ENCODE measurements at places on chromosomes 7 and 10.
A peak's percentile ranks its signal among the peaks of the same experiment; 100 is the strongest.

DNA sequence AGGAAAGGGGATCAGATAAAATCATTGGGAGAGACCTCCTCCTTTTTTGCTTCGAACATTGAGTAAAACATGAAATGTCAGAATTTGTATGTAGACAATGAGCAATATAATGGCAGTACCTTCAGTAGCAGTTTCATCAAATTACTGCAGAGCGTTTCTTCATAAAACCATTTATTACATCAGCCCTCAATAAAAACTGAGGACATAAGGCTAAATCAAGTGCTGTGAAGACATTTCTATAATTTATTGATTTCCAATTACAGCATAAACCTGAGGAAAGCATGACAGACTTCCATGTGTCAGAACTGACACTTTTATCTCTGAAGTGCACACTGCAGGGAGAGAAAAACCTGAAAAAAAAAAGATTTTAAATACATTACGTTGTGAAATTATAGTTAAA, 172.6 kb upstream of the ZNF804B start:
- DNase-seq = no peak

GRCh38 chr7:105786520-105787470, 89.6 kb downstream of the ATXN7L1 start:
- DNase-seq = no peak

GRCh38 chr7:85471740-85472139, 284.9 kb upstream of the SEMA3D start:
- no peak for DNase-seq

DNA sequence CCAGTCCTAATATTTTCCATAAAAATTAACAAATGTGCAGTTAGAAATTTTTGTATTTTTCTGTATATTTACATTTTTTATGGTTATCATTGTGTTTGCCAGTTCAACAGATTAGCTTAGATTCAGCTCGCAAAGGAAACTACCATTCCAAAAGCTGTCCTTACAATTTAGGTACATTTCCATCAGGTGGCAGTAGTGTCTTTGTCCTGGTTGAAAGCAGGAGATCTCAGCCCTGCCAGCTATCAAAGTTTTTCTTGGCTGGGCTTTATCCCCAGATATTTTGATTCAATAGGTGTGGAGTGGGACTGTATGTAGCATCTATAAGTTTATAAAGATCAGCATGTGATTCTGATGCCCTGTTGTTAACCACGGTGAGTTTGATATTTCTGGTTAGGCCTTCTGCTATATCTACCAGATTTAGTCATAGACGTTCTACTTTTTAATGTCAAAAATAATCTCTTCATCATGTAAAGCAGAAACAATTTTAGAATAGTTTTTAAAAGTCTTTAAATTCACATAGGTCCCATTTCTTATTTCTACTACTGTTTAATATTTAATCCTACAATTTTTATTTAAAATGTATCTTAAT, 15.5 kb upstream of the ICA1 start:
- no peak for DNase-seq

- DNase-seq = no peak
Measured at GRCh38 chr7:117612637-117613036, 132.8 kb downstream of the CFTR start.

DNA sequence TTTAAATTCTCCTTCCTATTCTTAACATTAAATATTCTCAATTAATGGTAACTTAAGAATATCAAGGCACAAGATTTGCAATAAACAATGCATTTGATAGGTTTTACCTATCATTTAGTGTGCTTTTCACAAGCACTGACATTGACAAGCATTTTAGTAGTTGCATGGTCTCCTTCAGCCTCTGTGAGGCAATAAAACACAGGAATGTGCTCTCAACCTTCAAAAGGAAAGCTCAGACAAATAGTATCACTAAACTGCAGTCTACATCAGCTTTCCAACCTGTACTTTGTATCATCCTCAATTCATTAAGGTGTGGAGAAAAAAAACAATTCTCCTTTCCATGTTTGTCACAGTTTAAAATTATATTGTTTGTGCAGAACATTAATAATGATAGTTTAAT, 51.1 kb upstream of the TSPAN13 start:
- no peak for DNase-seq

- no peak for DNase-seq
Measured at GRCh38 chr10:113093188-113094113, 143.4 kb downstream of the TCF7L2 start.

DNA sequence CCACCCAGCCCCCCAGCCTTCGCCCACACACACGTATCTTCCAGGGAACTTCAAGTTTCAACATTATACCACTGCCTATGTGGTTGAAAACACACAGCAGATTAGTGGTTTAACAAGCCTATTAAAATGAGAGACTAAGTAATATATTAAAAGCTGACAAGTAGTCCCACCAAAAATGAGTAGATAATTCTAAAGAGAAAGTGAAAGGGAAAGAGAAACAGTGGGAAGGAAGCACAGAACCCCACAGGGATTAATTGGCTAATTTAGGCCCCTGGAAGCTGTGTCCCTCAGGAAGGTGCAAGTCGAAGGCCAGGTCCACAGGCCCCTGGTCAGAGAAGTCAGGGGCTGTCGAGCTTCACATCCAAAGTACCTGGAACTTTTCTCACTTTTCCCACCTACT, 210.5 kb upstream of the YAE1 start:
- DNase-seq = no peak

- no peak for DNase-seq
Measured at GRCh38 chr10:91788527-91788926, 9.7 kb upstream of the TNKS2 start.

- no peak for DNase-seq
Measured at GRCh38 chr7:124908259-124908658, 21.4 kb downstream of the POT1 start.

- no peak for DNase-seq
Measured at GRCh38 chr10:97651773-97652172, 11.3 kb downstream of the PI4K2A start.

DNA sequence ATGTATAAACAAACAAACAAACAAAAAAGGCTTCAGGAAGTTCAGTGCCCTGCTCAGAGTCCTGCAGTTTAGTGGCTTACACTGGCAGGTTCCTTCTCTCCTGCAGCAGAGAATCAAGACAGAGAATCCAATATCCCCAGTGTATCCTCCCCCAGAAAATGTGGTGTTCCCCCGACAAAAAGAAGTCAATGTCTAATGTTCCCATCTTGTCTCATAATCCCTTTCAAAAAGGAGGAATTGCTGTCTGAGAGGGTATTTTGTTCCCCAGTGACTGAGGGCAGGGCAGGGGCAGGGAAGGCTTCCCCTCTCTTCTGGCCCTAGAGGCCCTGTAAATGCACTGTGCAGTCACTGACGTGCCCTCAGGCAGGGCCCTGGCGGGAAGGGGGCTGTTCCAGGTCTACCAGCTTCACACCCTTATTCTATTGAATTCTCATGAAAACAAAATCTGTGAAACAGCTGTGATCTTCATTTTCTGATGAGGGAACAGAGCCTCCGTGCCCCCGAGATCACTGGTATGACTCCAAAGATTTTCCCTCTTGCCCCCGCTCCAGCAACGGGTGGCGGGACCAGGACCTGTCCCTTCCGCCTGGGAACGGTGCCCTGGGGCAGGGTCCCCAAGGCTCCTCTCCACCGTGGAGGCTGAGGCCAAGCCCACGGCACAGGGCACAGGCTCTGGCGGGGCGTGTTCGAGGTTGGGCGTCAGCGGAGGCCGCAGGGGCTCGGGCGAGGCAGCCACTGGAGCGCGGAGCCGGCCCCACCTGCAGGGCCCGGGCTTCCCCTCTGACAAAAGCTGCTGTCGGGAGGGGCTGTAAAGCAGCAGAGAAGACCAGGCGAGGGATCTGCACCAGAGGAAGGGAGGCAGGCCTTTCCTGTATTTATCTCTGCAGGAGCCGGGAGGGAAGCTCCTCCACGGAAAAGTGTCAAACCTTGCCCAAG, 13.4 kb upstream of the WDFY4 start:
- DNase-seq = no peak

- peak; percentile 31 for DNase-seq
Measured at GRCh38 chr10:97713826-97714400, 383 bp downstream of the MARVELD1 start.

DNA sequence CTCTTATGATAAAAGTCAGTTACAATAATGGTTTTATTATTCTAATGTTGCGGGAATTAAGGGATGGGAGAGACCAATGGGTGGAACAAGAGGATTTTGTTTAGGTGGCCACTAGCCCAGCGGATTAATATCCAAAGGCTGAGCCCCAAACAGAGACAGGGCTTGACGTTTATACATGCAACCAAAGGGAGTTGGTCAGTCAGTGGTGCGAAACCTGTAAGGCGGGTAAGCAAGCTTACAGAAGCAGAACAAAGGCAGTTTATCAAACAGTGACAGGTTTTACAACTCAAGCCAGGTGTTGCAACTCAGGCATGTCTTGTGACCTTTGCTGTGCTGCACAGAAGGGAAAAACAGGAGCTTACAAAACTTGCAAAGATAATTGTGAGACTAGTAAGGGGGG, 622.9 kb upstream of the MBL2 start:
- no peak for DNase-seq

DNA sequence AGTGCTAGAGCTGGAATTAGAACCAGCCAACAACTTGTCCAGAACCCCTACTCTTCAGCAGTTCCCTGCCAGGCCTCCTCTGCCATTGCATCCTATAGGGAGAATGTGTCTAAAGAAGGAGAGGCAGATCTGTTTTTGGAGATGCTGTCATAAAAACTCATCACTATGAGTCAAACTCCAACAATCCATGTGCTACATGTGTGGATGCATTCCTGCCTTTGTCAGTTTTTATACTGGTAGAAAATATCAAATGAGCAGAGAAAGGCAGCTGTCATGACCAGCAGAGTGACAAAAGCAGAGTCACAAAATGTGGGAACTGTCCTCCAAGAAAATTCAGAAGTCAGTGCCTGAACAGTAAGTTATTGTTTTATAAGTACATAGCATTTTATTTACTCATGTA, 93.0 kb downstream of the ABLIM1 start:
- DNase-seq = no peak

- no peak for DNase-seq
Measured at GRCh38 chr7:33495207-33495606, 365.8 kb downstream of the BBS9 start.

DNA sequence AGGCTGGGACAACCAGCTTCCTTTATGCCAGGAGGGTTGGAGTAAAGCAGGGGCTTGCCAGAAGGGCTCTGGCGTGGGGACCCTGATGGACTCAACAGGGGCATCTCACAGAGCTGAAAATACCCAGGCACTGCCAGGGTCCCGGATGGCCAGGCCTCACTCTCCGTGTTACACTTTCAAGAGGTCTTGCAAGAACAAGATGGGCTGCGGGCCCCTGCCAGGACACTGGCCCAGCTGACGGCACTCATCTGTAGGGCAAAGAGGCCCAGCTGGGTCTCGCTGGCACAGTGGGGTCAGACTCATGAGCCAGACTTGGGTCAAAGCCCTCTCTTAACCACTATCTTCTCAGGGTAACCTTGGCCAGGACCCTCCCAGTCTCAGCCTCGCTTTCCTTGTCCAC, 90.9 kb downstream of the FAM53B start:
- no peak for DNase-seq

DNA sequence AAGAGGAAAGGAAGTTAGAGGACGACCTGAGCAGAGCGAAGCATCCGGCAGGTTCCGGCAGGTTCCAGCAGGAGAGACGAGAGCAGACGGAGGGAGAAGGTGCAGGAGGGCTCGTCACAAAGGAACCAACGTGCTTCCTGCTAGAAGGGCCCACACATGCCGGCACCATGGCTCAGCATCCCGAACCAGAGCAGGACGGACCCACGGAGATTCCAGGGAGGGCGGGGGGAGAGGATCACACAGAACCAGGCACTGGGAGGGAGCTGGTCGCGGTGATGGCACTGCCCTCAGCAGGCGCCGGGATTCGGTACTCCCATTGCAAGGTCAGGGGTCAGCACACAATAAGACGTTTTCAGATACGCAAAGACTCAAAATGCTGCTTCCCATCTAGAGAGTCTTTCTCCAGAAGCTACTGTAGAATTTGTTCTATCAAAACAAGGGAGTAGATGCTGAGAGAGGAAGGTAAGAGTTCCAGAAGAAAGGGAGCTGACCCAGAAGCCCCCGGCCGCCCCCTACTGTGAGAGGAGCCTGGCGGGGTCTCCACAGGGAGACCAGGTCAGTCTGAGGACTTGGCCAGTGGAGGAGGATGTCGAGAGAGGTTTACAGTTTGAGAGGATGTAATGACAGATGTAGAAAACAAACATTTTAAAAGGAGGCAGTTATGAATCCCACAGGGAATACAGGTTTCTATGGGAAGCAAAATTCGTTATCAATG, 23.6 kb upstream of the PWWP2B start:
- no peak for DNase-seq

All from NCI-H1930 (cell line).